Glomerular endothelial cell (primary cell): ENCODE measurements at places on chromosomes 7 and 10. TPM values are rescaled to one million over a fixed set of nuclear protein-coding genes. Genes with fewer than 3 reads are reported as not detected.

DNA sequence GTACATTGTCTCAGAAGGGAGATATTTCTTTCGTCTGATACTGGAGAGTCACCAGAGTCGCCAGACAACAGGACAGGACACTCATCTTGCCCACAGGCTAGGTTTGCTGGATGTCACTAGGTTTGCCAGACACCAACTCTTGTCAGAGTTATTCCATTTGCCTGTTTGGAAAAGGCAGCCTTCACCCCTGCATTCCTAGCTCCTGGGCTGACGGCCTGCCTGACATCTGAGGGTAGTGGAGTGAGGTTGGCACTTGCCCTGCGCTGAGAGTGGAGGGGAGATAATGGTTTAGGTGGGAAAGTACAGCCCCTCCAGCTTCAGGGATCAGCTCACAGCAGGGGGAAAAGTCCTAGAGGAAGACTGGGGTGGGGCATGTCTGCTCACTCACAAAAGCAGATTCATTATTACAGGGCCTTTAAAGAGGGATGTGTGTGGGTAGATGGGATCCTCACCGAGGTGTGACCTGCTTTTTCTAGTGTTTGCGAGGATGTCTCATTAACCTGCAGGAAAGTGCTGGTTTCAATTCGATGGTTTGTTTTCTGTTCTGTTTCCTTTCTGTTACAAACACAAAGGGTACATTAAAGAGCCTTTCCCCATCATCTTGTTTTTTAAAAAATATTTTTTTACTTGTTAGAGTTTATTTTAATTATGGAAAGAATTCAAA is 79.3 kb upstream of the TNS3 start:
- DNase-seq = no peak

The LRIT1 gene
- not detected in 2 replicates for total RNA-seq

DNA sequence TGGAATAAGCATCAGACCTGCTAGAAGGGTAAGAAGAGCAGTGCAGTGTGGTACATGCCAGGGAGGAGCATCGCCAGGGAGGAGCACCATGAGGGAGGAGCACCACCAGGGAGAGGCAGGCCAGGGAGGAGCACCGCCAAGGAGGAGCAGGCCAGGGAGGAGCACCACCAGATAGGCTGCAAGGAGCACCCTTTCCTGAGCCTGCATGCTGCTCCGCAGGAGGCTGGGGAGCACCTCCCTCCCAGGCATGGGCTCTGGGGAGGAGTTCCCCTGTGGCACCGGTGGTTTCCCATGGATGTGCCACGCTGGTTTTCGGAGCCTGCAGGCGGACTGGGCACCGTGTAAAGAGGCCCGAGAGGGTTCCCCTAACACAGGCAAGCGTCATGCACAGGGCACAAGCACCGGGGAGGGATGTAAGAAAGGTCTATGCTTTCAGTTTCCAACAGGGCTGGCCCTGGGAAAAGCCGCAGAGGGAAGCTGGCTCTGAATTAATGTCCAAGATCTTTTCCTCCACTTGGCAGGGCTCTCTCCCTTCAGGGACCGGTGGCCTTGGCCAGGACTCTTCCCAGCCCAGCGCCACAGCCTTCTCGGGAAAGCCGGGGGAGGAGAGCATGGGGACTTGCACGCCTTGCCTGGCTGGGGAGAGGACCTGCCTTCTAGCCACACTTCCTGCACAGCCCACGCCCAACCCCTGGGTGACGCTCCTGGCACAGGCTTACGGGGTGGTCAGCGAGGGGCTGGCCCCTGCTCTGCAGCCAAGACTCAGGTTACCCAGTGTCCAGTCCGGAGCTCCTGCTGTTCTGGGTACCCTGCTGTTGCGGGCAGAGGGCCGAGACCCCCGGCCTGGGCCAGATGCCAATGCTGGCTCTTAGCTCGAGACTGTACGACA is 11.5 kb upstream of the GPER1 start:
- DNase-seq = no peak

- no peak for DNase-seq
These were observed 1193.0 kb upstream of the CELF2 start for GRCh38 chr10:9824631-9825071.

DNA sequence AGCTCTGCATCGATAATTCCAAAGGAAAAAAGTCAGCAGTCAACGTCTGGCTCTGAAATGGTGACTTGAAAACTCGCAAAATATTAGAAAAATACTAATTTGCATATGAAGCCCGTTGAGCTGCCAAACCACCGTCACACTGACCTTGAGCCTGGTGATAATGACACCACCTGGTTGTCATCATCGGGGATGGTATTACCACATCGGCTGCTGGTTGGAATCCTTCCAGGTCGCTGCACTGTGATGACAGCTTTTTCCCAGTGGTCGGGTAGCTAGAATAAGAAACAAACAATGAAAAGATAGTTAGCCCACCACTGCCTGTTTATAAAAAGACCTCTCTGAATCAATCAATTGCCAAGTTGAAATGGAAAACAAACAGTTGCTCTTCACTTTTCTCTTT is 41.6 kb downstream of the LAMB1 start:
- DNase-seq = no peak

DNA sequence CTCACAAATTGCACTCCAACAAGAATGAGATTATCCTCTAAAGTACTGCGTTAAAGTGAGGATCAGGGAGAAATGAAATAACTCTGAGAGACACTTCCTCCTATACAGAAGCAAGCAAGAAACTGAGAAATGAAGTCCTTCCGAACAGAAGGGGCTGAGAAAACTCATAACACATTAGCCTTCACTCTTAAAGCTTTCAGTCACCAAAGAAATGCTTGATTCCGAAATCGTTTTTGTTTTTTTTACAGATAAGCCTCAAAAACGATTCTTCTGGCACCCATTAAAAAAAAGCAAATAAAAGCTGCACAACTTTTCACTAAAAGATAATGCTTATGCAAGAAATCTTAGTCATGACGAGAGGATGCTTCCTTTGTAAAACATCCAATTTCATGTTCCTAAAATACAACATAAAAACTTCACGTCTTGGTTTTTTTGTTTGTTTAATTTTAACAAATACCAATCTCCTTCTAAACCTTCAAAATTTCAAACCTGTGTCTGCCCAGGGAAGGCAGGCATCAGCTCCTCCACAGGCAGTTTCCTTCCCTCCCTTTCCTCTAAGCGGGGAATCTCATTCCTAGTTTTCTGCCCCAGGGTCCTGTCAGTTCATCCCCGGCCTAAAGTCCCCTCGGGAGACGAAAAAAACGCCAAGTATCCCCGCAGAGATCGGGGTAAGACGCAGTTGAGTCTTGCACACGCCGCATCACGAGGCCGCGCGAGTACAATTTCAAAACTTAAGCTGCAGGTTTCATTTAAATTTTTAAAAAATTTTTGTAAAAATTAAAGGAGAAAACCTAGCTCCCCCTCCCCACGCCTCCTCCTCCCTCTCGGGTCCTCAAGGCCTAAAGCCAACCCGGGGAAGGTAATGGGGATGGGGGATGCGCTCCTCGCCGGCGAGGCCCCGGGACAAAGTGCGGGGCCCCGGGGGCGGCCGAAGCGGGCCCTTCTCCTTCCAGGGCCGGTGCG is 1.1 kb downstream of the BAZ1B start:
- DNase-seq = no peak

DNA sequence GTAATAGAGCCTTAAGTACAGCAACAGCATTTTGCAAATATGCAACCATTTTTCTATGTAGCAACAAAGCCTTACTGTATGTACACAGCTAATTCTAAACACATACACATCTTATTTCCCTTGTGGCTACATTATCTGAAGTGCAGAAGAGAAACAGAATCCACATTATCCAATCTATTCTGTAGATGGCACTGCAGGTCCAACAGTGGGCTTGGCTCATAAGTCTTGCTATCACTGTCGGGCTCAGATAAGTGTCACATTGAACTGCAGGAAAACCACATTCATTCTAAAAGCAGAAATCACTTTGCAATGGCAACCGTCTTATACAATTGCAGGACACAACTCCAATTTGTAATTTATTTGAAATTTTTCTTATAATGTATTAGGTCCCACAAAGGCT is 109.8 kb upstream of the NOBOX start:
- DNase-seq = peak; percentile 5

The KLF14 gene
- total RNA-seq = not detected in 2 replicates

The HMX2 gene
- not detected in 2 replicates for total RNA-seq

GRCh38 chr10:131731780-131732630 is 168.8 kb upstream of the PPP2R2D start:
- no peak for DNase-seq

The XRCC2 gene
- 1.9 and 4.6 TPM in 2 replicates for total RNA-seq

GRCh38 chr7:122883049-122883680 is 3.1 kb downstream of the CADPS2 start:
- no peak for DNase-seq

DNA sequence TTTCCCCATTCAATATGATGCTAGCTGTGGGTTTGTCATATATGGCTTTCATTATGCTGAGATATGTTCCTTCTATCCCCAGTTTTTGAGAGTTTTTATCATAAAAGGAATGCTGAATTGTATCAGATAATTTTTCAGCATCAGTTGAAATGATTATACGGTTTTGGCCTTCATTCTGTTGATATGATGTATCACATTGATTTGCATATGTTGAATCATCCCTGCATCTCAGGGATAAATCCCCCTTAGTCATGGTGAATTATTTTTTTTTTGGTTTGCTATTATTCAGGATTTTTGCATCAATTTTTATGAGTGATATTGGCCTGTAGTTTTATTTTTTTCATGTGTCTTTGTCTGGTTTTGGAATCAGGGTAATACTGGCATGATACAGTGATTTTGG is 1152.3 kb upstream of the C7orf33 start:
- no peak for DNase-seq

DNA sequence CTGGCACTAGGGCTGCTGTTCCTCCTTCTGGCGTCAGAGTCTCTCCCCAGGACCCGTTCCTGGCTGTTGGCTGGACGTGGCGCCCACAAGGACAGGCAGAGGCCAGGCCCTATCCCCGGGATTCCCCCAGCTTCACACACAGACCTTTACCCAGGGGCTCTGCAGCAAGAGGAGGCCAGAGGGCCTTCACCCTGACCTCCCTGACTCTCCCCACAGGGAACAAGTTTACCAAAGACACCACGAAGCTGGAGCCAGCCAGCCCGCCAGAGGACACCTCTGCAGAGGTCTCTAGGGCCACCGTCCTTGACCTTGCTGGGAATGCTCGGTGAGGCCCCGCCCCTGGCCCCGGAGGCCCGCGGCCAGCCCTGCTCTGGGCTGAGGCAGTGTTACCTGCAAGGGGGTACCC is 82.2 kb downstream of the GTF2IRD1 start:
- no peak for DNase-seq

DNA sequence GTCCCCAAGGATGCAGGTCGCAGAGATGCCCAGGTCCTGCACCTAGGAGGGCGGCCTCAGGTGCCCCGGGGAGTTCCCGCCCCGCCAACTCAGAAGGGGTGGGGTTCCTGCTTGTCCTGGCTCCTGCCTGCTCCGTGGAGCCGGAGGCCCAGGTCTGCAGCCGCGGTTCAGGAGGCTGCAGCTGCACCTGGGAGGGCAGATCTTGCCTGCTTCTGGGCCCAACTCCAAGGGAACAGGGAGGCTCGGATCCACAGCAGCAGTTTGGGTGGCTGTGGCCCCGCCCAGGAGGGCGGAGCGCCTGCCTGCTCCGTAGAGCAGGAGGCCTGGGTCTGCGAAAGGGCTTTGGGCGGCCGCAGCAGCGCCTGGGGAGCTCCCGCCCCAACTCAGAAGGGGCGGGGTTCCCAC is 108.2 kb upstream of the EGR2 start:
- DNase-seq = no peak

DNA sequence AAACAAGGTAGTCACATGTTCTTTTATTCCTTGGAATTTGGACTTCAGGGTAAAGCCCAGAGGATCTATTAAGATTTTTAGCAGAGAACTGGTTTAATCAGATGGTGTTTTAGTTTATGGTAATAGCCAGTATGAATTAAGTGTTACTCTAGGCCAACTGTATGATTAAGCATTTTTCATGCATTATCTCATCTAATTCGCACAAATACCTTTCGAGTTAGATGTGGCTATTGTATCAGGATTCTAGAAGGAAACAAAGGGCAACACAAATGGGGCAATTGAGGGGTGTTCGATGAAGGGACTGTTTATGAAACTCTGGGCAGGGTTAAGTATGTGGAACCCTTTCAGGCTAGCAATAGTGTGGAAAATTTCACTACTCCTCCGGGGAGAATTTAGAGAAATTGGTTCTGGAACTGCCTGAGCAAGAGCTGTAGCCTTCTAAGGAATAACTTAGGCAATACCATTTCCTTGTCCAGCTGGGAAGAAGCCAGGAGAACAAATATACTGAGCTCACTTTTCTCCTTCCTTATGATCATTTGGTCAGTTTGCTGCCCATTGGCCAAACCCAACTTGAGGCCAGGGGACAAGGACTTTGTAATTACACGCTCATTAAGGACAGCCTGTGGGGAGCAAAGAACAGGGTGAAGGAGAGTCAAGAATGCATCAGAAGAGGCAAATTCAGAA is 319.0 kb upstream of the FZD1 start:
- no peak for DNase-seq

The PSMA2 gene
- total RNA-seq = 56.6 and 86.4 TPM in 2 replicates

GRCh38 chr7:103141753-103142404 is 7.0 kb downstream of the NAPEPLD start:
- no peak for DNase-seq
